Calu3 (cell line): ENCODE measurements at places on chromosomes 7 and 10. TPM values are rescaled to one million over a fixed set of nuclear protein-coding genes. Genes with fewer than 3 reads are reported as not detected.

PKD2L1 gene
- total RNA-seq, result not detected in 2 replicates

SPDYE11 gene
- not detected in 2 replicates for total RNA-seq

AKR1C8 gene
- total RNA-seq, result not detected in 2 replicates

GRCh38 chr7:148485618-148486017, 104.9 kb upstream of the C7orf33 start:
- H3K36me3 ChIP-seq, result no peaks in the 10 kb centered on the region
- H3K4me3 ChIP-seq, result no peak overlapping the region
- peaks cover 33% of the 10 kb centered on the region for H3K27me3 ChIP-seq
- DNase-seq, result no peak

- no peaks in the 10 kb centered on the region for H3K36me3 ChIP-seq
- no peaks in the 10 kb centered on the region for H3K4me1 ChIP-seq
- H3K4me3 ChIP-seq, result no peak overlapping the region
- H3K27ac ChIP-seq, result no peak overlapping the region
- no peaks in the 10 kb centered on the region for H3K27me3 ChIP-seq
Observed at GRCh38 chr10:52653263-52653909, 119.2 kb downstream of the MBL2 start.

- no peaks in the 10 kb centered on the region for H3K4me1 ChIP-seq
- H3K27ac ChIP-seq, result no peak overlapping the region
- no peak overlapping the region for H3K4me3 ChIP-seq
- H3K36me3 ChIP-seq, result peaks cover 19% of the 10 kb centered on the region
Observed at GRCh38 chr10:131972474-131973071, 9.2 kb downstream of the BNIP3 start.

DNA sequence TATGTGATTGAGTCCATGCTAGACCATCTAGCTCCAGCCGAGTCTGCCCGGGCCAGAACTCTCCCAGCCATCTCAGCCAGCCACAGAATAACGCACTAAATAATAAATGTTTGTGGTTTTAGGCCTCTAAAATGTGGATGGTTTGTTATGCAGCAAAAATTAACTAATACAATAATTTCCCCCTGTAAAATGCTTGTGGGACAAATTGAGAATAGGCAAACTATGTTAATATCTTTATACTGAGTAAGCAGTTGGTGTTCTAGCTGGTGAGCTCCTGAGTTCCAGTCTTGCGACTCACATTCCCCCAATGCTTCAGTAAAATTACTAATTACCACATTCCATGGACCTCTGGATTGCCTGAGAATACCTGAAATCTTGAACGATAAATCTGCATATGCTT, 316.8 kb upstream of the NFE2L3 start:
- H3K27me3 ChIP-seq, result peaks cover 32% of the 10 kb centered on the region
- no peak for DNase-seq
- no peaks in the 10 kb centered on the region for H3K36me3 ChIP-seq
- no peak overlapping the region for H3K4me3 ChIP-seq
- H3K4me1 ChIP-seq, result no peaks in the 10 kb centered on the region
